NCI-H1092 treated with DMSO at 0.1 percent for 48 hours (cell line): ENCODE measurements at places on chromosomes 2 and 18.

DNA sequence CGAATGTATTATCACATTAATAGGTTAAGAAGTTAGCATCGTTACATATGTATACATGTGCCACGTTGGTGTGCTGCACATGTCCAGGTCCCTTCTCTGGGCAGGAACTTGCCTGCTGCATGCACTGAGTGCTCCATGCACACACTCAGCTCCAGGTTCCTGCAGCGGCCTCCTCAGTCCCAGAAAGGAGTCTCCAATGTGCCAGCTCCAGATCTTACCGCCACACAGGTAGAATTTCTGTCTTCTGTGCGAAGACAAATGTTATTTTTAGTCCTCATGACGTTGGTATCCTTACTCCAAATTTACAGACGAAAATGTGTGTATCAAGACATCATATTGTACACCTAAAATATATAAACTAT lies 127.1 kb downstream of the GALR1 start:
- no peak for DNase-seq

- DNase-seq = no peak
These were observed 109.8 kb downstream of the FARSB start for GRCh38 chr2:222545823-222546795.

DNA sequence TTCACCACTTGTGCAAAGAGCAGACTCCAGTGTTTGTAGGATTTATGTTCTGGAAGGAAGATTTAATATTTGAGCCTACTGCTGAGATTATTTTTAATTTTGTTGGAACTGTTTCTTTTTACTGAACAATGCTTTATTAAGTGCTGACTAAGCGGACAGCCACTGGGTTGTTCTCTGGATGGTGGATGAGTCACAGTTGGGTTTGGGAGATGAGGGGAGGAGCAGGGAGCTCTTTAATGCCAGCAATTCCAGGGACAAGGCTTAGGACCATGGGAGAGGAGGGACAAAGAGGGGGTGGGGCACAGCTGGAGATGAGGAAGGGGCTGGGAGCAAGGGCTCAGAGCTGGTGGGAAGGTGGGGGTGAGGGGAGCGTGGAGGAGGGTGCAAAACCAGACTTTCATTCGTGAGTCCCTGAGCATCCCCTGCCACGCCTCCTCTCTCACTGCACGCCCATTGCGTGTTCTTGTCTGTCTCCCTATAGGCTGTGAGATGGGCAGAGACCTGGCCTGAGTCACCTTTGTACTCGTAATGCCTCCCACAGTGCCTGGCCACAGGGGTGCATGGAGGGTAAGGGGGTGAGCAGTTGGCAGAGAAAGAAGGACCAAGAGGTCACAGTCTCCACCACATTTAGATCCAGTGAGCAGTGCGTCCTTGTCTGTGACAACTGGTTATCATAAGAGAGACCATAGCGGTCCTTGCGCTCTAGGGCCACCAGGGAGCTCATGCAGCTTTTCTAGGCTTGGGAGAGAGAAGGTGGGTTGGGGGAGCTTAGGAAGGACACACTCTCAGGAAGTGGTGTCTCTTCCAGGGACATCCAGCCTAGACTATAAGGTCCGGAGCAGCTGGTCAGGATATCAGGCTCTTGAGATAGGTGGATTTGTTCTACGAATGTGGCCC lies 18.4 kb downstream of the SLC4A3 start:
- no peak for DNase-seq

GRCh38 chr18:45657357-45658335 lies 42.4 kb downstream of the SLC14A2 start:
- DNase-seq = no peak

DNA sequence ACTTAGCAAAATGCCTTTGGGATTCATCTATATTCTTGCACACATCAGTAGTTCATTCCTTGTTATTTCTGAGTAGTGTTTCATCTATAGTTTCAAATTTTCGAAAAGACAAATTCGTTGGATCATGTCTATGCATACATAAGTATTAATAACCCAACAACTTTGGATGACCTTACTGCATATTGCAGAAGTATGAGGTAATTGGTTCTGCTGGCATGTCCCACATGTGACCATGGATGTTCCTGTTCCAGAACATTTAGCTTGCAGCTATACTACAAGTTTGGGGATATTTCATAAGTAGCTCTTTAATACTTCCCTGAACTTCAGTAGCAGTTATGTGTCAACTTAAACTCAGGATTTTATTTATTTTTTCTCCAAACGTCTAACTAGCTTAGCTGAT lies 44.9 kb downstream of the APLF start:
- no peak for DNase-seq

- DNase-seq = peak; percentile 76
These were observed 90.7 kb upstream of the CTDP1 start for GRCh38 chr18:79588636-79589481.

DNA sequence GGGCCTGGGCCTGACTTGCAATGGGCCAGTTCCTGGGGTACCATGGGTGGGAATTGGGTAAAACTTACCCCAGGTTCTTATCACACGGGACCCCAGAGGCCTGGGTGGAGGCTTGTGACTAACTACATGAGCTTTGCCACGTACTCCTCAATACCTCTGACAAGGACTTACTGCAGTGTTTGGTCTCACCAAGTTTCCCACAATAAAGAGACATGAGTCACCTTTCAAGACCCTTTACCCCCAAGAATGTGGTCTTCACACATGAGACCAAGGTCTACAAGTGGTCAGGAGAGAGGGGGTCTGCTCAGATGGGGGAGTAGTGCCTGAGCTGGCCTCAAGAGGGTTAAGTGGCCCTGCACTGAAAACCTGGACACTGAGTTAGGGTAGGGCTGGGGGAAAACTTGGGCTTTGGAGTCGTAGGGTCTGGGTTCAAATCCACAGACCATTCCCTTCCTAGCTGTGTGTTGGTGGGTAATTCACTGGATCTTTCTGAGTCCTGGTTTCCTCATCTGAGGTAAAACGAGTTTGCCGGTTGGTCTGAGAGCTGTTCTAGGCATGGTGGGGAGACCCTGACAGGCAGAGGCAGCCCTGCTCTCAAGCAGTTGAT lies 2.0 kb upstream of the GNLY start:
- no peak for DNase-seq

- DNase-seq = no peak
These were observed 53.3 kb downstream of the INHBB start for GRCh38 chr2:120398996-120399888.

GRCh38 chr18:41875094-41875780 lies 79.8 kb upstream of the PIK3C3 start:
- DNase-seq = no peak

GRCh38 chr2:53787614-53788289 lies 908 bp downstream of the ERLEC1 start:
- no peak for DNase-seq

DNA sequence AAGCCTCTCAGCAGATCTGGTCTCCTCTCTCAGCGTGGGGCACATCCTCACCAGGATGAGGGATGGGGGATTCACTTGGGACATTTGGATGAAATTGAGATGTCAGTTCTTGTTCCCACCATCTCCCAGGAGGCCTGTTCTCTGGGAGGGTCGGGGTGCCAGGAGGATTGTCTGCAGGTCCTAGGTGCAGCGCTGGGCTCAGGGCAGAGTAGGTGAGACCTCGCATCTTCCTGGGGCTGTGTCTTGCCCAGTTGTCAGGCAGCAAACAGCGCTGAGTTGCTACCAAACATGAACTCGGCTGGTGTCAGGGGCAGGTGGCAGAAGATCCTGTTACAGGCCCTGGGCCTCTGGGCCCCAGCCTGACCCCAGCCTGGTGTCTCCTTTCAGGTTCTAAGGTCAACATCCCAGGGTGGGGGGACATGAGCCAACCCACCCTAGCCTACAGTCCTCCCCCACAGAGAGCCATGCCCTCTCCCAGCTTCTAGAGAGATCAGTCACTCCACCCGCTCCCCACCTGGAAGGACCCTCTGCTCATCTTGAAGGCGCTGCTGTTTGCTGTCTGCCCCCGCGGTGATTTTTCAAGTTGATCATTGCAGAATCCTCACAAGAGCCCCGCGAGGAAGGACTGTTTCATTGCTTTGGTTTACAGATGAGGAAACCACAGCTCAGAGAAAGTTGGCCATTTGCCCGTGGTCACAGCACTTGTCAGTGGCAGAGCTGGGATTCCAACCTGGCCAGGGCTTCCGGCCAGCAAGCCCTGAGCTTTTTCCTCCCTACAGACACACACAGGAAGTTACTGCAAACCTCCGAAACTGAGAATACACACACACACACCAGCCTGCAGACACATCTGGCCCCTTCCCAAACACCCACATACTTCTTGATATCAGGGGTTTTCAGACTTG lies 83.9 kb downstream of the STPG4 start:
- DNase-seq = no peak

- no peak for DNase-seq
These were observed 26.9 kb downstream of the RMC1 start for GRCh38 chr18:23530195-23530594.

GRCh38 chr18:62341473-62341872 lies 16.4 kb downstream of the TNFRSF11A start:
- peak; percentile 41 for DNase-seq

DNA sequence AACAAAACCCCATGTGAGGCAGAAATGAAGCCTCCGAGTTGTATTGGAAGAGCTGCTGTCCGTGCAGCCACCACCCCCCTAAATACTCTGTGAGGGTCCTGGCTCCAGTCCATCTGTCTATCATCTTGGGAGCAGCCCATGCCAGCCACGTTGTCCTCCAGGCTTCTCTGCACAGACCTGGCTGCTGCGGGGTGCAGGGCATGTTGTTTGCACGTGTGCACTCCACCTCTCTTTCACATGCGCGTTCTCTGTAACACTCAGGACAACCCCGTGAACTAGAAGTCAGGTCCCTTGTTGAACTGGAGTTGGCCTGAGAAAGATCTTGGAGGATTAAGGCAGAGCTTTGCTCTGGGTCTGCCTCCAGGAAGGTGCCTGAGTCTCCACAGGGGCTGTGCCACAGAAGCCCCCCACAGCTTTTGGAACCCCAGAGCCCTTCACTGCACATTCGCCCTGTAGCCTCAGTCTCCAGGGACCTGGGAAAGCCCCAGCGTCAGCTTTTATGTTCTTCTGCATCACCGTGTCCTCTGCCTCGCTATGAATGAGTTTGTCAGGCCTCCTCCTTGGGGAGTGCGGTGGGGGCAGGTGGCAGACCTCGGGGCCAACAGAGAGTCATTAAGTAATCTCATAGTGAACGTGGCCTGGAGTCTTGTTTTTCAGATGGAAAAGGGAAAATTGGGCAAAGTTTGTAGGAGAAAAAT lies 16.6 kb downstream of the RTP5 start:
- DNase-seq = peak; percentile 74

- no peak for DNase-seq
These were observed 1453.9 kb upstream of the NXPH2 start for GRCh38 chr2:140234116-140234515.

- DNase-seq = no peak
These were observed 8.3 kb upstream of the IL1RN start for GRCh38 chr2:113119111-113119510.

DNA sequence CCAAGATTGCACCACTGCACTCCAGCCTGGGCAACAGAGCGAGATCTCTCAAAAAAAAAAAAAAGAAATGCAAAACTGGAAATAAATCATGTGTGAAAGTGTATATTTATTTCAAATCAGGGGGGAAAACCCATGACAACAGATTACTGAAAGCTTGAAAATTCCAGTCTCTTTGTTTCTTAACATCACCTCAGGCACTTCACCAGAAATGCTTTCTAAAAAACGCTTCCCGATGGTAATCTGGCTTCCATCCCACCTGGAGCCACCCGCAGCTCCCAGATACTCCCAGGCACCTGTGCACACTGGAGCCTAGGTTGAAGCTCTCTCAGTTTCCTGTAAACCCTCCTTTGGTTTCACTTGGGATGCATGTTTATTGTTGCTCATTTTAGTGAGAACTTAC lies 7.2 kb upstream of the ITGB6 start:
- DNase-seq = no peak

DNA sequence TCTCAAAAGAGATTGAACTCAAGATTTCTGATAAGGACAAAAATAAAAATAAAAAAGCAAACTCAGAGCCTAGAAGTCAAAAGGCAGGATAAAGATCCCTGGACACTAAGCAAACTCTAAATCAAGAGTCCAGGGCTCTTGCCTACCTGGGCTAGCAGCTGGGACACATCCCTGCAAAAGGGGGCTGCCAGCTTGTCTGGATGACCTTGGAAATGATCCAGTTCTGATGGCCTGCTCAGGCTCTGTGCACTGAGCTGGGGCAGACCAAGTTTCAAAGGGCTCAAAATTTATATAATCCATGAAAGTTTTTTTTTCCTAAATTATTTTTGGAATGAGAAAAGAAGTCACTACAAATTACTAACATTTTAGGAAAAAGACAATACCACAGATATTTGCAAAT lies 557.3 kb downstream of the CNTNAP5 start:
- no peak for DNase-seq

- DNase-seq = no peak
These were observed 247.7 kb downstream of the TPGS2 start for GRCh38 chr18:36580874-36581750.
